Activated CD4-positive, alpha-beta T cell treated with anti-CD3 and anti-CD28 coated beads, Interleukin-2, amount 50 U/mL, for 48 hours (primary cell): ENCODE measurements at places on chromosomes 5 and 9.

DNA sequence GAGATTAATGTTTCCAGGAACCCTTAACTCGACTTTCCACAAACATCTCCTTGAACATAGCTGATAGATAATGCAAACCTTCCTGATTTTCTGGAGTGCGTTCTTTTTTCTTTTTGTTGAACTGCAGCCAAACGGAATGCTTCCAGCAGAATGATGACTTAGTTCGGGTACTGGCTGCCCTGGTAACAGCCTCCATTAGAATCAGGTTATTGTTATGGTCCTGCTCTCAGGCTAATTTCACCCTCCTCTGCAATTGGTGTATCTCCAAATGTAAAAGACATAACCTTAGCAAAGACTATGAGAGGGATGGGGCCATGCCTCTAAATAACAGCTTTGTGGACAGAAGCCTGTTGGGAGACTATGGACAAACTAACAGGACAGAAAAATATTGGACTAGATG is 116.5 kb downstream of the PDE4D start:
- no peak for DNase-seq

- DNase-seq, result no peak
Measured at GRCh38 chr9:20744036-20744630, 60.1 kb downstream of the FOCAD start.

DNA sequence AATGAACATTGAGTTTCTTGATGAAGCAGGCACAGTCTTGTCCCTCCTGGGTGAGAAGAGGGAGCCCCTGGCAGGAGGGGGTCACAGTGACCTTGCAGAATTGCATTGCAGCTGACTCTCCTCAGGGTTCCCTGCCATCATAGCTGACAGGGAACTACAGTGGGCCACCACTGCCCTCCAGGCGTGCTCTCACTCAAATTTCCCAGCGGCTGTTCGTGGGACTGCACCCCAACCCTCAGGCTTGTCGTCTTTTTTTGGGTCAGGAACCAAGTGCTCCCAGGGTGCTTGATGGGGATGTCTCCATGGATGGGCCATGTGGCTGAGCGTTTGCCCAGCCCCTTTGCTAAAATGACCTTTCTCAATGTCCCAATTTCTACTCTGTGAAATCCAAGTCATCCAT is 215.8 kb downstream of the MELK start:
- no peak for DNase-seq

GRCh38 chr5:157400741-157401495 is 59.1 kb upstream of the NIPAL4 start:
- no peak for DNase-seq

DNA sequence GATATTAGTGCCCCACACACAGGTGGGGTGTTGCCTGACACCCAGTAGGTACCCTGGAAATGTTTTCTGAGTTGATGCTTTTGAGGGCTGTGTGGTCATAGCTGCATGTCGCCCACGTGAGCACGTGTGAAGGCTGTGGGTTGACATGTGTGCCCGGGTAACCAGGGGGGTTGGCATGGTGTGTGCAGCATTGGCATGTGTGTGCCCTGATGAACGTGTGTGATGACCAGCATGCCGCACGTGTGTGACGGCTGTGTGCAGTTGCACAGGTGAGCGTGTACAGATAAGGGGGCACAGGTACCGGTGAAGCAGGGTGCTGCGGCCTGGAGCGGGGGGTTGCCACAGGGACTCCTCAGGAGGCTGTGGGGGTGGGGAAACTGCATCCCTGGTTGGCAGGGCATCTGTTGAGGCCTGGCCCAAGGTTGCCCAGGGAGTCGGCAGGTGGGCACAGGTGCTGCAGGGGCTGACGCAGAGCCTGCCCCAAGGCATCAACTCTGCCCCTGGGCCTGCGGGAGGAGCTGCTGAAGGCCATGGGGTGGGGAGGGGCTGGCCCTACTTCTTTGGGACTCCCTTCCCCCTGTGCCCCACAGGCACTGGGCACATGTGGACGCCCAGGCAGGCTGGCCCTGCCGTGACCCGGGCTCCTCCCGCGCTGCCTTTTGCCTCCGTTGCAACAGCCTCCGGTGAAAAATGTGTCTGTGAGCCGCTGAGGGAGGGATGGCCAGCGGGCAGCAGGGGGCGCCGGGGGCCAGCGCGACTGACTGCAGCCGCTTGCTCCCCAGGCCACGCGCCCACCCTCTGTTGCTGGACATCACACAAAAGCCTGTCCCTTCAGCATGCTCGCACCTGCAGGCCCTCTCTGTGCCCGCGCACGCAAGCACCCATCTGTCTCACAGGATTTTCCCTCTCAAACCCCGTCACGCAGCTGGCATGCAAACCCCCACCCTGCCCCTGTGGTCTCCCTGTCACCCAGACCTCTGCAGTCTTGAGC is 2.2 kb downstream of the UNC5A start:
- no peak for DNase-seq

DNA sequence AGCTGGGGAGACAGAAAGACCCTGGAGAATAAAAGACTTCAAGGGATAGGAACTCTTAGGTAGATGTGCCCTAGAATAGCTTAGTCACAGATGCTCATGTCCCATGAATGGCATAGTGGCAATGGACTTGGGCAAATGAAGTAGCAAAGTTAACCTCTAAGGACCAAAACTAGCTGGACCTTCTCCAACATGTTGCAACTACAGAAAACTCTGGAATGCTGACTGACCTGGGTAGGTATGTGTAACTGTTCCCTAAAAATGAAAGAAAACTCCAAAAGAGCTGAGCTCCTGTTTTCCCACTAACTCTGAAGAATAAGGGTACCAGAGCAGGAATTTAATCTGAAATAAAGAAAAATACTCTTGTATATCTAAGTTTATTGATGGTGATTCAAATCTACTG is 12.5 kb upstream of the LPAR1 start:
- no peak for DNase-seq

DNA sequence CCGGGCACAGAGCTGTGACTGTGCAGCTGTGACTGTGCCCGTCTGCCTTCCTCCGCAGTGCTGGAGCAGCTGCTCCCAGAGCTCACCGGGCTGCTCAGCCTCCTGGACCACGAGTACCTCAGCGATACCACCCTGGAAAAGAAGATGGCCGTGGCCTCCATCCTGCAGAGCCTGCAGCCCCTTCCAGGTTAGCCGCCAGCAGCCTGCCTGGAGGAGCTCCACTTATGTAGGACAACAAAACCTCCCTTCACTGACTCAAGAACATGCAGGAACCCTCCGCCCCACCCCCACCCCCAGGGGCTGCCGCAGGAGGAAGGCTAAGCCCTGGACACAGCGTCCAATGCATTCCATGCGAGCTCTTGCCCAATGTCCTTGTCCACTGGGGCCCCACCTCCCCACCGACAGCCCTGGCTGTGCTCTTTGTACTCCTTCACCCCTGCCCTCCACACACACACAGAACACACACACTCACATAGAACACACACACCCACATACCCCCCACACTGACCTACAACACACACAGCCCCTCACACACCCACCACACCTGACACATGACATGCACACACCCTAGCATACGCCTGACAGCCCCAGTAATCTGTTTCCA is 27.9 kb downstream of the AFAP1L1 start:
- DNase-seq, result no peak

GRCh38 chr9:122309861-122310260 is 45.2 kb downstream of the MRRF start:
- DNase-seq, result no peak

DNA sequence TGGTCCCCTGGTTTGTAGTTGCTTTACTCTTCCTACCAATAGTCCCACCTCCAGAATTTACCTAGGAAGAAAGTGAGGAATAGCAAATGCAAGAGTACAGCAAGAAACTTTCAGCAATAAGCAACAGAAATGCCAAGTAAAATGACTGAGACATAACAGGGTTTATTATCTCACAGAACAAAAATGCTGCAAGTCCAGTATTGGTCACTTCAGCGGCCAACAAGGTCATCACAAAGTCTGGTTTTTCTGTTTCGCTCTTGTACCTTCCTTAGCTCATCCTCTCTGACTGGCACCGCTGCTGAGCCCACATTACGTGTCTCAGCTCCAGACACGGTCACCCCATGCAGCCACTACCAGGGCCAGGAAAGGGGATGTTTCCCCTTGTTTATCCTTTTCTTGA is 82.7 kb downstream of the RFK start:
- DNase-seq, result no peak

DNA sequence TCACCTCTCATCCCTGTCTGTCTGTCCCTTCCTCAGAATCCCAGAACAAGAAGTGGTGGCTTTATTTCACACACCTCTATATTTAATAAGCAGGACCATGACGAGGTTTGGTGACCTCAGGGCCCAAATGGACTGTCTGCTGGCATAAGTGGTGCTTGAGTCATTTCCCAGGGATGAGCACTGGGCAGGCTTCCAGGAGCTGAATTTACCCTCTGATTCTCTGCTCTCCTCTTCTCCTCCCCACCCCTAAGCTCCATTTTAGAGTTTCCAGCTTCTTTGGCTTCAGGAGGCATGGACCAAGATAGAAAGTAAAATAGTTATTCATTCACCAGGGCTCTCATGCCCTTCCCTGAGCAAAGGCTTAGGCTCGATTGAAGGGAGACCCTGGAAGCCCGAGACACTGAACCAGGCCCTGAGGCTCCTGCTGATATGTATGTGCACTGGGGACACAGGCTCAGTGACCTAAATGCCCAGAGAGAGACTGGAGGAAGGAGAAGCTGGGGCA is 69.1 kb downstream of the PPARGC1B start:
- DNase-seq, result no peak

GRCh38 chr9:95104980-95105379 is 212.5 kb downstream of the FANCC start:
- DNase-seq, result no peak

DNA sequence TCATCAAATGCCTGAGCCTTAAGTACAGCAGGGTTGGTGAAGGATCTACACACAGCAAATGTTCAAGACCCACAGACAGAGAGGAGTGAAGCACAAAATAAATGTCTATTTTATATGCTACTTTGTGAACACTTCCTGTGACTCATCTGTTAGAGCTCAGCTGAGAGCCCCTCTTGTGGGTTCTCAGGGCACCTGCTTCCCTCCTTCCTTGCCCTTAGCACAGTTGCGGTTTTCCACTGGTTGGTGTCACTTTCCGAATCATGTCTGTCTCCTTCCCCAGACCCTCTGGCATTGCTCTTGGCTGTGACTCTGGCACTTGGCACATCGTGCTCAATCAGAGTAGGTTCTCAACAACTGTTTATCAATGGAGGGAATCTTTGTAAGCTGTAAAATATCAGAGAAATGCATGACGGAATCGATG is 128.5 kb upstream of the STC2 start:
- DNase-seq, result no peak

GRCh38 chr9:110161940-110162339 is 46.0 kb downstream of the C9orf152 start:
- DNase-seq, result no peak

- DNase-seq, result peak; percentile 66
Measured at GRCh38 chr9:122095010-122095767, 2.1 kb upstream of the TTLL11 start.

GRCh38 chr9:38389313-38389712 is 3.2 kb upstream of the ALDH1B1 start:
- no peak for DNase-seq

DNA sequence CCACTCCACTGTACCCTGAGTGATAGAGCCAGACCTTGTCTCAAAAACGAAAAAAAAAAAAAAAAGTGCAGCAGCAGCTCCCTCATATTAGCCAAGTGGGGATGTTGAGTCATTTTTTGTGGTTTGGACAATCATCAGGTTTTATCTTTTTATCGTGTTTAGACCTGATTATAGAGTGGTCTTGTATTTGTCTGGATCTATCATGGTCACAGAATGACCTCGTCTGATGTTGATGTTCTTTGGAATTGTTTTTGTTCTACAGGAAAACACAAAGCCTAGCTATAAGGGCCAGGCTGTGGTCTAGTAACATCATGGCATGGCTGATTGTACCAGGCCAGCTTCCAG is 1.6 kb upstream of the FBXW11 start:
- DNase-seq, result no peak

DNA sequence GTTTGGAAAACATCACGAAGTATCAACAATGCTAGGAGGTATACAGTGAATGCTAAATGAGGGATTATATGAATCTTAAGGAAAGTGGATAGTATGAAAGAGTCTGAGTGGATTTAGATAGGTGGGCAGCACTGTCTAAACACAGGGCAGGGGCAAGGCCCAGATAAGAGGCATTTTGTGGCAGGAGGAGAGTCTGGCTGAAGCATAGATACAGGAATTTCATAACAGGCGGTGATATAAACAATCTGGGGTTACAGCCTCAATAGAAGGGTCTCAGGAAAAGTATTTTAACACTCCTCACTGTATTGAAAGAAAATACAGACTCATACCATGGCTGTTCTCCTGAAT is 96.9 kb downstream of the PLPP1 start:
- no peak for DNase-seq

- DNase-seq, result no peak
Measured at GRCh38 chr5:72790186-72790585, 26.3 kb upstream of the TNPO1 start.

DNA sequence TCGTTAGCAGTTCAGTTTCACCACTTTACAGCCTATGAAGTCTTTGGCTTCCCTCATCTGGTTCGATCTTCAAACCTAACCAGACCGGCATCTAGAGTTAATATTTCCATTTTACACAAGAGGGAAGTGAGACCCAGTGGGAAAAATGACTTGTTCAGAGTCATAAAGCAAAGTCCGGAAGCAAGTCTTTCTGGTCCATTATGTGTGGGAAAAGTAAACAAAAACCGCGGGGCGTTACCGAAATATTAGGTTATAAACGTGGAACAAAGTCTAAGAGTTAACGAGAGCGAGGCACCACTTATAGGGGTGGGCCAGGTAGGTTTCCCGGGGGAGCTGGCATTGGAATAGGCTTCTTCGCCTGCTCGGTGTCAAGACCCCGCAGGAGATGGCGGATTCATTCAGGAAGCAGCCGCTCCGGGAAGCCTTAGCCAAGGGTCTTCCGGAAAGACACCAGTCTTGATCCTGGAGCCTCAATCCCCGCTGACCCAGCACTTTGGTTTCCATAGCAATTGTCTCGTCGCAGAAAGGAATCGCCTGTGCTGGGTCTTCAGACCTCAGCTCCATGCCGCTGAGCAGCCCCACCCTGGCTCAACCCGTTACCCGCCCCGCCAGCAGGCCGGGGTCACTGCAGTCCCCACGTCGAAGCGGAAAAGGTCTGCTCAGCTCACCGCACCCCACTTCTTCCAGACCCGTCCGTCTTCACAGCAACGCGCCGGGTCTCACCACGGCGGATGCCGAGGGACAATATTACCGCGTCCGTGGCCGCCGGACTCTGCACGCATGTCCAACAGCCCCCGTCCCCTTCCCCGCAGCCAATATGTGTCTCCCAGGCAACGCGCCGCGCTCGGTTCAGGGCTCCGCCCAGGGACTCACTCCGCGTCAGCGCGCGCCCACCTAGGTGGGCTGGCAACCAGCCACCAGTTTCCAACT is at the start of gene C5orf52:
TSS of gene C5orf52 (plus strand) at position 872 of the 930 bp plus-strand sequence. CDS start 82 bp downstream, outside the sequence.
- peak; percentile 30 for DNase-seq
